ENCODE measurements at places on chromosomes 11 and 22. TPM values are rescaled to one million over a fixed set of nuclear protein-coding genes. Genes with fewer than 3 reads are reported as not detected.
A peak's percentile ranks its signal among the peaks of the same experiment; 100 is the strongest.

- peak; percentile 86 for DNase-seq
These were observed 4.4 kb downstream of the GAS2 start for GRCh38 chr11:22670830-22671229.

DNA sequence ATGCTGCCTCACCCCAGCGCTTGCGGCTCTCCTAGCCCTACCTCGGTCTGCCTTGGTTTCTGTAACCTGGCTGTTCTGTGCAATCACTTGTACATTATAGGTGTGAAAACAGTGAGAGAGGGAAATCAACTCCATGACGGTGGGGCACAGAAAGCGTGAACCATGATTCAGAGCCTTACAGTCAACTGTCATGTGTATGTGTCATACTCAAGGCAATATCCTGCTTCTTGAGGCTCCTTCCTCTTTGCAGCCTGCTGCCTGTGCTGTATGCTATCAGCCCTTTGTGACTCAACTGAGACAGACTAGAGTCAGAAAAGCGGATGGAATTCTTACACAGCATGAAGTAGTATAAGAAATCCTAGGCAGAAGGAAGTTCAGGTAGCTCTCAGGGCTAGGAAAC is 2.1 kb downstream of the NRIP3 start:
- DNase-seq: peak; percentile 22

DNA sequence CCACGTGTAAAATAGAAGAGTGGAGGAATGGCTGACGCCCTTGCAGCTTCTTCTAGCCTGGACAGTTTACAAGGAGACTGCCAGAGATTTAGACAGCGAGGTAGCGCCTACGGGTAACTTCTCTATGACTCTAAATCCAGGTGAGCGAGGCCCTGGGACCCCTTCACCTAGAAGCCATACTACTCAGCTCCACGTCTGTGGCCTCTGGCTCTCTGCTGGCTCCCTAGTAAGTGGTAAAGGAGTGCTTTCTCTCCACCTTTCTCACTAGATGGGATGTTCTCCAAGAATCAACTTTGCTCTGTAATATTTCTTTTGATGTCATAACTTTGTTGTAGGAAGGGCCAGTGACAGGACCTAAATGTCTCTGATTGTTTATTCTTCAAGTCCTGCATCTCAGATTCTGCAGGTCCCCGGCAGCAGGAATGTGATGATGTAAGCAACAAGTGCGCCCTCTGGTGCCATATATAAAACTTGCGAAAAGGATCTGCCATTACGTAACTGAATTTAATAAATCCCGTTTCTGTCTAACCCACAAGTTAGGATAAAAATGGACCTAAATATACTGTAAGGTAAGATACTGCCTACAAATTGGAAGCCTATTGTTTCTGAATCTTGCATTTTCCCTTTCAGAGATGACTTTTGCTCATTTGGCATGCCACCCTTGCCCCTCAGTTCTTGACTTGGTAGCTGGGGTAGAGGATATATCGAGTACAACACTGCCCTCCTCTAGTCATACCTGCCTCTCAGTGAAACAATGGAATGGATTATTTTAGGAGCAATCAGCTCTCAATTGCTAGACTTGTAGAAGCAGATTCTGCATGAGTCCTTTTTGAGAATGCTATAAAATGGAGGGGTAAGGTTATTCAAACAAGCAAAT is 11.0 kb upstream of the PTPN5 start:
- DNase-seq: peak; percentile 63

DNA sequence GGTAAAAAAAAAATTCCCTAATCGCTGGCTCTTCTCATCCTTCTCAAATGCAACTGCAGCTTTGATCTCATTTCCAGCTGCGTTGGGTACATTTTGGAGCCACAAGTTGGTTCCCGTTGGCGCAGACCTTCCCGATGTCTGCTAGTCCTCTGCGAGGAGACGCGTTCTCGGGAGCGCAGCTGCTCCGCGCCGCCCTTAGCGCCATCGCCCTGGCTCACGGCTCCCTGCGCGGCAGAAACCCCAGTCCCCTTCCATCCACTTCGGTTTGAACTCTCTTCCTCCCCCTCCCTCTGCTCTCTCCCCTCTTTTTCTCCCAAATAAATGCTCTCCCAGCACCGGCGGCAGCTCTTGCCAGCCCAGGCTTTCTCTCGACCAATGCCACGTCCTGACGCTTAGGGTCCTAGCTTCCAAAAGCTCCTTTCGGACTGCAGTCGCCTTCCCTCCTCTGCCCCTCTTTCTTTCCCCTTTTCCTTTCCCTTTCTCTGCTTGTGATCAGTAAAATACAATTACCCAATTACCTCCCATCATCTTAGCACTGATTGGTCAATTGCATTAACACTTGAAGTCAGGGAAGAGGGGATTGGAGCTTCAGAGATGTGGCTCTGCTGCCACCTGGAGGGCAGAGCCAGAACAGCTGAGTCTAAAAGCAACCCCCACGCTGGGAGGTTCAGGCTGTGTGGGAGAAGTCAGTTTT is 1165.7 kb downstream of the LRRC4C start:
- peak; percentile 97 for DNase-seq

DNA sequence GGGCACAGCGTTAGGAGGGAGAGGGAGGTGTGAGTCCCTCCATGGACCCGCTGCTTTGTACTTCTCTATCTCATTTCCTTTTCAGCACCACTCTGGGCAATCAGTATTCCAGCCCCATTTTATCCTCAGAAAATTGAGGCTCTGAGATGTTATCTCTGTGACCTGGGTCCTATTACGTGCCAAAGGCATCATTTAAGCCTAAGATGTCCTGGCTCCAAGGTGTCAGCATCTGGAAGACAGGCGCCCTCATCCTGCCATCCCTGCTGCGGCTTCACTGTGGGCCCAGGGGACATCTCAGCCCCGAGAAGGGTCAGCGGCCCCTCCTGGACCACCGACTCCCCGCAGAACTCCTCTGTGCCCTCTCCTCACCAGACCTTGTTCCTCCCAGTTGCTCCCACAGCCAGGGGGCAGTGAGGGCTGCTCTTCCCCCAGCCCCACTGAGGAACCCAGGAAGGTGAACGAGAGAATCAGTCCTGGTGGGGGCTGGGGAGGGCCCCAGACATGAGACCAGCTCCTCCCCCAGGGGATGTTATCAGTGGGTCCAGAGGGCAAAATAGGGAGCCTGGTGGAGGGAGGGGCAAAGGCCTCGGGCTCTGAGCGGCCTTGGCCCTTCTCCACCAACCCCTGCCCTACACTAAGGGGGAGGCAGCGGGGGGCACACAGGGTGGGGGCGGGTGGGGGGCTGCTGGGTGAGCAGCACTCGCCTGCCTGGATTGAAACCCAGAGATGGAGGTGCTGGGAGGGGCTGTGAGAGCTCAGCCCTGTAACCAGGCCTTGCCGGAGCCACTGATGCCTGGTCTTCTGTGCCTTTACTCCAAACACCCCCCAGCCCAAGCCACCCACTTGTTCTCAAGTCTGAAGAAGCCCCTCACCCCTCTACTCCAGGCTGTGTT is 829 bp upstream of the APOC3 start:
- DNase-seq: no peak

DNA sequence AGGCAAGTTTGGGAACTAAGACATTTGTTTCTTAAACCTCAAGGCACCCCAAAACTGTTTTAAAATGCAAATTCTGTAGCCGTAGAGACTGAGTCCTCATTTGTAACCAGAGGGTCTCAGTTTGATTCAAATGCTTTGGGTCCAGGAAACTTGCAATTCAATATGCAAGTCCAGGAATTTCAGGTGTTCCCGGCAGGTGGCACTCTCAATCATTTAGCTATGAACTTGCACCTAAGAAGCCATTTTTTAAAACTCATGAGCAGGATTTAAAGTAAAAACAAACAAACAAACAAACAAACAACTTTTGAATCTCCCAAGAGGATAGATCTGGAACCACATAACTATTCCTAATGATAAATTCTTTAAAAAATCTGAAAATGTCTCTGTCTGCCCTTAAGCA is 8.7 kb upstream of the ABTB2 start:
- no peak for DNase-seq

GRCh38 chr11:17354601-17354991 is 3.0 kb downstream of the NCR3LG1 start:
- DNase-seq: peak; percentile 71

DNA sequence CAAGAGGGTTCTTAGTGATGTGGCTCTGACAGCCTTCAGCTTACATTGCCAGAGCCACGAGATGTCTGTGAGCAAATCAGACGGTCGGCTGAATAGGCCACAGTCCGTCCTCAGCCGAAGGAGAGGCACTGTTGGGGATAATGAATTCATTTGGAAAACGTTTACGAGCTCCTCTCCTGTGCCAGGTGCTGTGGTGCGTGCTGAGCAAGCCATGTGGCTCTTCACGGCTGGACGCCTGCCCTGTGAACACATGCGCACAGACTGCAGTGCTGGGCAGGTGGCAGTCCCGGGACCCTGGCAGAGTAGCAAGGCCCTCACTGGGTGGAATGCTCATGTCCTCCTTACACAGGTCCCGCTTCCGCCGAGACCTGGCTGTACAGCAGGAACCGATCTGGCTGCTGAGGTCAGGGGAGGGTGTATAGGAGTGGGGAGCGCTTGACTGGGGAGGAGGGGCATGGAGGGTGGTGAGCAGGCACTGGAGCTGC is 6.8 kb downstream of the TBC1D22A start:
- DNase-seq: peak; percentile 74

DNA sequence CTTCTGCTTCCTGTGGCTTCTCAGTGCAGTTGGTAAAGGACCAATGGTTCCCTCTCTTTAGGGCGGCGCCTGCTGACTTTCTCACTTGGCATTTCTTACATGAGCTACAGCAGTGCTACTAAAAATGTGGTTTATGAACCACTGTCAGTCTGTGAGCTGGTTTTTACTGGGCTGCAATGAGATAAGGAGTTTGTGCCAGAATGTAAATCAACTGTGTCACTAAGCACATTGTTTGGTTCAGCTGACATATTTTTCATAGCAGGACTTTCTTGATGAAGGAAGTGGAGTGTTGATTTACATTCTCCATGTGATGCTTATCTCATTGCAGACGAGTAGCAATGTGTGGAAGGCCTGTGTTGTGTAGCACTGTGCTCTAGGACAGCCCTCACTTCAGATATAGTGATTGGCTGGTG is 463.3 kb downstream of the SOX6 start:
- no peak for DNase-seq

DNA sequence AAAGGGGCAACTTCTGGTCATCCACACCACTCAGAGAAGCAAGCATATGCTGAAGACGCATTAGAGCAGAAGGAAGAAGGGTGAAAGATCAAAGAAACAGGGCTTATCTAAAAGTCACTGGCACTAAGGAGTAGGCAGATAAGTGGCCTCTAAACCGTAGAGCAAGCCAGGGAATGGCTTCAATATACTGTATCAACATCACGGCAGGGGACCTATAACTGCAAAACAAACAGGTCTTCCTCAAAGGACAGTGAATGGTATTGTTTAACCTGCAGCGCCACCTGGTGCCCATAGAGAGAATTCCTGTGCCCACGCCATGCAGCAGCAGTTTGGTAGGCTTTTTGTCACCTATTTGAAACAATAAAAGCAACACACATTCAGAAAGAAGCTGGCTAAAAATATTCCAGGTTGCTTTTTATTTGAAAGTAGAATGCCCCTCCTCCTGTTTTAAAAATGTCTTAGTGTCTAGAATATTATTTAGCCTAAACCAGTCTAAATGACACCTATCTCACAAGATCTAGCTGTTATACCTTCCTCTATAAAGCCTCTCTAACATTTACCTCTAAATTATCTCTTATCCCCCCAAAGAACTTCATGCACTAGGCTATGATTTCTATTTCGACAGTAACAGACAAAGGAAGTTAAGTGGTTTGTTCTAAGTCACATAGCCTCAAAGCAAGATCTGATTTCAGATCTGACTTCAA is 21.8 kb downstream of the SNX19 start:
- peak; percentile 77 for DNase-seq

DNA sequence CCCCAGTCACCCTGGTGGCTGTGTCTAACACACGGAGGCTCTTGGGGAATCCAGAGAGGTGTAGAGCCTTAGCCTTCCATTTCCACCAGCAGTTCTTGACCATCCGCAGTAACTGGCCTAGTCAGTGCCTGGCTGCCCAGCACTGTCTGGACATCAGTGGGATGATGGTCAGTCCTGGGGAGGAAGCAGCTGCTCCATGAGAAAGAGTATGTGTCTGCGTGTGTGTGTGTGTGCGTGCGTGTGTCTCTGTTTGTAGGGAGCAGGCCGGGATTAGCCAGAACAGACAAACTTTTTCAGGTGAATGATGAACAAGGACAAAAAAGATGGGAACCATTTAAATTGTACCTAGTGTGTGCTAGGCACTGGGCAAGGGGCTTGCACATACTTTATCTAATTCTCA is 109.3 kb upstream of the SYT13 start:
- no peak for DNase-seq

GRCh38 chr11:112290493-112290850 is 29.8 kb upstream of the PLET1 start:
- DNase-seq: no peak

GRCh38 chr11:59647245-59647980 is 21.4 kb downstream of the PATL1 start:
- DNase-seq: peak; percentile 14

The OR2D2 gene
- polyA plus RNA-seq: not detected

The MOGAT2 gene
- polyA plus RNA-seq: 0.10 TPM

The SCGB1C1 gene
- polyA plus RNA-seq: not detected

The MRGPRX4 gene
- not detected for polyA plus RNA-seq

The HBB gene
- 305 TPM for polyA plus RNA-seq

The NUCB2 gene
- 37.9 TPM for polyA plus RNA-seq

The ARHGAP8 gene
- 2.8 TPM for polyA plus RNA-seq

Measured in muscle of leg (tissue), 16 donors.